SHP77 treated with DMSO at 0.1 percent for 48 hours (cell line): ENCODE measurements at places on chromosomes 16 and 17.

GRCh38 chr17:74212209-74212912 is 1.0 kb upstream of the TTYH2 start:
- DNase-seq: no peak

DNA sequence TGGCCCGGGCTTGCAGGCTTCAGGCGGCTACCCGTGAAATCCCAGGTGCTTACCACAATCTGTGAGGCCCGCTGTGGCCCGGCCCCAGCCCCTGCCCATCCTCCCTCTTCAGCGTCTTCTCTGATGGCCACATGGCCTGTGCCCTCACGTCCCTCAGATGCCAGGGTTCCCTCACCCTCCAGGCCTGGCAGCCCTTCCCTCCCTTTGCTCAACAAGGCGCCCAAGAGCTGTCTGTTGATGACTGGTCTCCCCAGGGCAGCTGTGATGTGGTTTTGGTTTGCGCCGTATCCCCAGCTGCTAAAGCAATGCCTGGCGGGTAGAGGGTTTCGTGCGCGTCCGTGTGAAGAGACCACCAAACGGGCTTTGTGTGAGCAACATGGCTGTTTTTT is 35.1 kb downstream of the PMM2 start:
- no peak for DNase-seq

GRCh38 chr17:73211745-73212144 is 18.9 kb downstream of the COG1 start:
- DNase-seq: no peak

DNA sequence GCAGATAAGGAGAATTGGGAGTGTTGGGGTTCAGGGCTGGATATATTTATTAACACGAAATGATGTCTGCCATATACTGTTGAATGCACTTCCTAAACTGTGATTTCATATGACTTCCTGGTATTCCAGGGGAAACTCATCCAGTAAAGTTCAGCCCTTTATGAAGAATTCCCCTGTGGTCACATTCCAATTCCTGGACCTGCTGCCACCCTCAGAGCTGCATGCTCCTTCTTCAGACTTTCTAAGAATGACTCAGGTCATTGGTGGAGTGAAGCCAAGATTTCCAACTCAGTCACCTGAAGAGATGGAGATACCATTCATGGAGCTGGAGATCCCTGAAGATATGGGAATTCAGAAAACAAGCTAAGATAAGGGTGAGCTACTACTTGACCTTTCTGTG is 114.2 kb upstream of the TMEM97 start:
- DNase-seq: no peak

GRCh38 chr17:43384476-43384862 is 14.3 kb upstream of the ARL4D start:
- no peak for DNase-seq
